ENCODE measurements at places on chromosomes 16 and 17.

DNA sequence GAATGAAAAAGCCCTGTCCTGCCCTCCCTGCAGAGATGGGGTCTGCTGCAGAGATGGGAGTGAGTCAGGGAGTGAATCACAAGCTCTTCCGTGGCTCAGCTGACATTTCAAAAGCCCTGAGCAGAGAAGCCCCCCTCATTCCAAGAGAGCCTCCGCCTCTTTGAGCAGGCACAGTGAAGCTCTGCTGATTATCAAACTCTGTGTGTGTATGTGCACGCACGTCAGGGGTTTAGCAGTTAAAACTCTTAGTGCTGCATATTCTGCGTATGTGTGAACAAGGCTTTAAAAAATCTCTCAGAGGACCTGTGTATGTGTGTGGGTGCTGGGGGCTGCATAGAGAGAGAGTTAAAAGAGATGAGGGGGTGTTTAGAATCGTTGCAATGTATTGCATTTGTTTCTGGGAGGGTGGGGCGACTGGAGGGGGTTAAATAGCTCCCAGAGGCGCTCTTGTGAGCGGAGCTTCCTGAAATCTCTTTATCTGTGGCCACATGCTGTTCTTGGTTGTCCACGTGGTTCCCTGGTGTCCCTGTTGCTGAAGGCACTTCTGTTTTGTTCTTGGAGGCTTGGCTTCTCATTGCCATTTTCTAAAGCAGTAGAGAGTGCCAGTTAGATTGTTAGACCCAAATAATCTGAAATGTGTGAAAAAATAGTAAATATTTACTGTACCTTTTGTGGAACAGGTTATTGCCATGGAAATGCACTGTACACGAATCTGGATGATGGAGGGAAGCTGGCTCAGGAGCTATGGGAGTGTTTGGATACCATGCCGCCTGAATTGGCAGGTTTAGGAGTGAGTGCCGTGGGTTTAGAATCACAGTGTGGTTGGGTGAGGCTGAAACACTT, 116.6 kb downstream of the PRKCB start:
- DNase-seq, result no peak

DNA sequence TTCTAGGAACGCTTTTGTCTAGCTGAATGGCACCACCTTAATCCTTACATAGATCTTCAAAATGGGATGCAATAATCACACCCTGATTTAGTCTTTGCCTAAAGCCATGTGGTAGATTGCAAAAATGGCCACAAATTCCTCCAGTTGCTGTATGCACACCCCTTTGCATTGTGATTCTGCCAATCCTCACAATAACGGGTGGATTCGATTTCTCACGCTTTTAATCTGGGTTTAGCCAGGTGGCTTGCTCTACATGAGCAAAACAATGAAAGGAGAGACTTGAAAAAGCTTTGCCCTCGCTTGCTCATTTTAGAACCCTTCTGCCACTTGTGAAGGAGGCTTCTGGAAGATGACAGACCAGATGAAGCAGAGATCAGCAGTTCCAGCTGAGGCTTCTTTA, 50.3 kb upstream of the B4GALNT2 start:
- no peak for DNase-seq

- DNase-seq, result no peak
Observed at GRCh38 chr16:84308120-84308519, 13.4 kb downstream of the WFDC1 start.

GRCh38 chr17:31524926-31525800, 133.7 kb downstream of the RAB11FIP4 start:
- peak; percentile 79 for DNase-seq

DNA sequence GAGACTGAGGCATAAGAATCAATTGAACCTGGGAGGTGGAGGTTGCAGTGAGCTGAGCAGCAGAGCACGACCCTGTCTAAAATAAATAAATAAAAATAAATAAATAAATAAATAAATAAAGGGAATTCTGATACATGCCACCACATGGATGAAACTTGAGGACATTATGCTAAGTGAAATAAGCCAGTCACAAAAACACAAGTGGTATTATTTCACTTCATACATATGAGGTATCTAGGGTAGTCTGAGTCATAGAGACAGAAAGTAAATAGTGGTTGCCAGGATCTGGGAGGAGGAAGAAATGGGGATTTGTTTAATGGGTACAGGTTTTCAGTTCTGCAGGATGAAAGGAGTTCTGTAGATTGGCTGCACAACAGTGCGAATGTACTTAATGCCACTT, 16.3 kb downstream of the PIPOX start:
- no peak for DNase-seq
